ENCODE measurements at places on chromosomes 1 and 21.

DNA sequence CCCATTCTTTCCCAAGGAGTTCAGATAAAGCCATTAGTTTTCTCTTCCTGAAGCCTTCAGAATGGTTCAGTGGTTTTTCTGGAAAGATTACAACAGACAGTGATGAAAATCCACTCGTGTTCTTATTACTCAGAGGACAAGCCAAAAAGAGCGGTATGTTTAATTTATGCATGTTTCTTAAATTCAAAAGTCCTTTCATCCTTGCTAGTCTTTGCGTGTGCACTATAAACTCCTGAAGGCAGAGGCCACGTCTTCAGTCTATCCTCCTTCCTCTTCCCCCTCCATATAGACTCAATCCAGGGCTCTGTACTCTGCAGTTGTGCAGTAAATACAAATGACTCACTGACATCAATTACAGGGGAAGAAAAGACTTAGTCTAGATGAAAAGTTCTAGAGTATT lies 409.2 kb upstream of the PLXNA2 start:
- DNase-seq, result no peak

DNA sequence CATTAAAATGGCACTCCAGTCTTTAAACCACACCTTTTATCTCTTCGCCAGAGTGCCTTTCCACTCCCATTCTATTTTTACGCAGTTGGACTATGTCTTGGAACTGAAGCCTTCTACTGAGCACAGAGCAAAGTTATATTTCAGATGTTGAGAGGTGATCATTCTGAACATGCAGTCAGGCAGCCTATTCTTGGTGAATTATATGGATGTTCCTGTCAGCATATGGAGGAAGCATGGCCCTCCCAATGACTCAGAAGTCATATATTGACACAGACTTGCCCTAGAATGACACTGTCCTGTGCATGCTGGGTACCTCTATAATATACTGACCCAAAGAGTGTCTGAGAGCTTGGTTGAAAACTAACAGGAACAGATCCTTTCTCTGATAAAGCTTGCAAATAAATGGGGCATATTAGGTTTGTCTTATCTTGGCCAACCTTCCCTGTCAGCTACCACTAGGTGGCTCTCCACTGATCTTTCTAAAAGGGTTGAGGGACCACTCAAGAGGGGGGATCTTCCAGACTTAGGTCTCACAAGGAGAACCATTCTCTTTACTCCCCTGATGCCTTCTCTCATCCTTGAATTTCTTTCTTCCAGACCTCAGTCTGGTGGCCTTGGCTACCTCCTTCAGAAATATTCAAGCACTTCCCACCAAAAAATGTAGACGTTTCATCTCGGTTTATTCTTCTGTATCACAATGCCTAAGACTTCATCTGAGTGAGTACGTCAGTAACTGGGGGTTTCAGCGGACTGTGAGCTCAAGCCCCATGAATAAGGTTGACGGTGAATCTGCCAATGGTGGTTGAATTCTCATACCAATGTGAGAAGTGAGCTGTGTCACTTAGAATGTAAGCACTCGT lies 11.8 kb upstream of the ALG14 start:
- no peak for DNase-seq

DNA sequence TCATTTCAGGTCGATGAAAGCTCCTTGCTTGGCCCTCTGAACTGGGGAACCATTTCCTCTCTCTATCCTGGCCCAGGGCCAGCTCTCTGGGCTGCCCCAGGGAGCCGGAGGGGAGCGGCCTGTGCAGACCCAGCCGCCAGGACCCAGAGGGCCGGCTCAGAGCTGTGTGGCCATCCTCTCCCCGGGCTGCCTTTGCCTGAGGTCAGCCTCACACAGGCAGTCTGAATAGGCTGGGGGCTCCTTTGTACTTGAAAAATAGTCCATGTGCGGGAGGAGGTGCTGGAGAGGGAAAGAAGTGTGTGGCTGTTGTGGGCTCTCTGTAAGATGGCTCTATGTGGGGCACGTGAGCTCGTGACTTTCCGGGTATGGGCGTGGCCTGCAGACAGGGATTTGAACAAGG lies 275.1 kb upstream of the VAMP3 start:
- DNase-seq, result no peak

- DNase-seq, result no peak
These were observed 358.2 kb downstream of the RPS6KC1 start for GRCh38 chr1:213409208-213409631.

DNA sequence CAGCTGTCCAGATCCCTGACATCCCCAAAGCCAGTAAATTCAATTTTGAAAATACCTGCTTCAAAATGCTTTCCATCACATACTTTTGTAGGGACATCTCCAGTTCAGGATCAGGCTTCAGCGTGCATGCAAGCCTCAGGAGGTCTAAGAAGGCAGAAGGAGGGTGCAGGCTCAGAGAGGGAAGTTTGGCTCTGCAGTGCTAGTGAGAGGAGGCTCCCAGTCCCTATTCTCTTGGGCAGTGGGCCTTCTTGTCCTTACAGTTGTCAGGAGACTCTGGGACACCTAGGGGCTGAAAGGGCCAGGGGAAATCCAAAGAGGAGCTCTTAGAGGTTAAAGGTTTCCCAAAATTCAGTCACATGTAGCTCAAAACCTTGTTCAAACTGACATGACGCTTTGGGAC lies 20.1 kb downstream of the ADCY10 start:
- no peak for DNase-seq

GRCh38 chr1:39195166-39196111 lies 9.1 kb upstream of the MACF1 start:
- DNase-seq, result no peak

GRCh38 chr1:112021263-112021662 lies 31.8 kb upstream of the KCND3 start:
- no peak for DNase-seq

DNA sequence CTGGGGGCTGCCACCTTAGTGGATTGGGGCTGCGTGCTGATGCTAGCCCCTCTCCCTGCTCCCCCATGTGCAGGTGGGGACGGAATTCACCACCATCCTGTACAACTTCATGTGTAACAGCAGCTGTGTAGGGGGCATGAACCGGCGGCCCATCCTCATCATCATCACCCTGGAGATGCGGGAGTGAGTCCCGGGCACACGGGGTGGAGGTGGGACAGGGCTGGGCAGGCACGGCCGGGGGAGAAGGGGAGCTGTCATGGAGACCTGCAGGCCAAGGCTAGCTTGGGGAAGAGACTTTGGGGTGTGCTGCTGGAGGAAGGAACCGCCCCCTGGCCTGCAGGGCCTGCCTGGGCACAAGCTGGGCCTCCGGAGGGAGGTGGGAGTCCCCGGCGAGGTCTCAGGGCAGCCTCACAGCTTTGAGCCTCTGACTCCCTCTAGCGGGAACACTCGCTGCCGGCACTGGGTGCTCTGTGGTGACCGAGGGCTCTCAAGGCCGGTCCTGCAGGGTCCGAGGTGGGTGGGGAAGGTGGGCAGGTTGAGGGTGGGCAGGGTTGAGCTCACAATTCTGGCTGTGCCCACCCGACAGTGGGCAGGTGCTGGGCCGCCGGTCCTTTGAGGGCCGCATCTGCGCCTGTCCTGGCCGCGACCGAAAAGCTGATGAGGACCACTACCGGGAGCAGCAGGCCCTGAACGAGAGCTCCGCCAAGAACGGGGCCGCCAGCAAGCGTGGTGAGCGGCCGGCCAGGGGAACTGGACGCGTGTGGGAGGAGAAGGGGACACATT lies 25.0 kb upstream of the CCDC27 start:
- no peak for DNase-seq

GRCh38 chr1:206427291-206427690 lies 43.0 kb upstream of the IKBKE start:
- no peak for DNase-seq

- no peak for DNase-seq
These were observed 86.4 kb upstream of the LRRC8D start for GRCh38 chr1:89734442-89734841.

DNA sequence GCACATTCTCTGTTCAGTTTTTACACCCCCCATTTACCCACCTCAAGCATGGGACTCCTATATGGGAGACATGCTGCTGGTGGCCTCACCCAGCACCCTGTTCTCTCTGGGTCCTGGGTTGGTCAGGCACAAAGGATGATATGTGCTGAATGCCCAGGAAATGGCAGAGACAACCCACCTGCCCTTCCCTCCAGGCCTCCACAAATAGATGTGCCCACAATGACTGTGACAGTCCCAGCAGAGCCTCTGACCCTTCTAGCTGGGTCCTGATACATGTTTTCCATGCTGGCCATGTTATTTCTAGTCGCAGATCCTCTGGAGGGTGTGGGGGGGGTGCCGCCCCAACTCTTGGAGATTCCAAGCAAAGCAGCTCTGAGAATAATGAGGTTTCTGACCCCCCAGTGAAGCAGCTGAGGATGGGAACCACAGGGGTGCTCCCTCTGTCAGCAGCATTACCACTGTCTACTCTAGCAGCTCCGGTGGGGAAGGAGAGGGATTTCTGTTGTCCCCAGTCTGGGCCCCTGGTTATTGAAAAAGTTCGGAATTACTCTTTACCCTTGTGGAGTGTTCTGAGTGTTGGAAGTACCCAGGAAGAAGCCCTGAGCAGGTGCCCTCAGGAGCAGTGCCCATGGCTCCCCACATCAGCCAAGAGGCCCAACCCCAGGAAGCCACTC lies 1.2 kb upstream of the CCDC28B start:
- no peak for DNase-seq

- DNase-seq, result peak; percentile 16
These were observed 6.6 kb upstream of the PEX19 start for GRCh38 chr1:160291248-160292220.

DNA sequence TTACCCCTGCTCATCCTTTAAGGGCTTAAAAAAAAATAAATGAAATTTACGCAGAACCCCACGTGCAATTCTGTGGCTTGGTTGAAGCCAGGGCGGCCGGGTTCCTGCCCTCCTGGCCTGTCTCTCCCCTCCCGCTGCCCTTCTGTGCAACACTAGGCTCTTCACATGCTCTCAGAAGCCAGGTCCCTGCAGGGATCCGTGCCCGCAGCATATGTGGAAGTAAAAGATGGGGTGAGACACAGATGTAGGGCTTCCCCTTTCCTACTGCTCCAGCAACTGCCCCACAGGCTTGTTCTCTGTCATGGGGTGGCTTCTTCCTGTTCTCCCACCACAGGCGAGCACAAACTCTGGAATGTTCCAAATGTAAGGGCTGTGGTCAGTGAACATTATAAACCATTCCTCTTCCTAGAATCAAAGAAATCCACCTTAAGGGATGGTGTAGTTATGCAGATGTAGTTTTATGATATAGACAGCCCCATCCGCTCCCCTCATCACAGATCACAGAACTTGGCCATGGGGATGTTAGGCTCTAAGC lies 535.4 kb downstream of the KIF26B start:
- DNase-seq, result no peak

- no peak for DNase-seq
These were observed 60.2 kb downstream of the ABCA4 start for GRCh38 chr1:94060720-94061119.

DNA sequence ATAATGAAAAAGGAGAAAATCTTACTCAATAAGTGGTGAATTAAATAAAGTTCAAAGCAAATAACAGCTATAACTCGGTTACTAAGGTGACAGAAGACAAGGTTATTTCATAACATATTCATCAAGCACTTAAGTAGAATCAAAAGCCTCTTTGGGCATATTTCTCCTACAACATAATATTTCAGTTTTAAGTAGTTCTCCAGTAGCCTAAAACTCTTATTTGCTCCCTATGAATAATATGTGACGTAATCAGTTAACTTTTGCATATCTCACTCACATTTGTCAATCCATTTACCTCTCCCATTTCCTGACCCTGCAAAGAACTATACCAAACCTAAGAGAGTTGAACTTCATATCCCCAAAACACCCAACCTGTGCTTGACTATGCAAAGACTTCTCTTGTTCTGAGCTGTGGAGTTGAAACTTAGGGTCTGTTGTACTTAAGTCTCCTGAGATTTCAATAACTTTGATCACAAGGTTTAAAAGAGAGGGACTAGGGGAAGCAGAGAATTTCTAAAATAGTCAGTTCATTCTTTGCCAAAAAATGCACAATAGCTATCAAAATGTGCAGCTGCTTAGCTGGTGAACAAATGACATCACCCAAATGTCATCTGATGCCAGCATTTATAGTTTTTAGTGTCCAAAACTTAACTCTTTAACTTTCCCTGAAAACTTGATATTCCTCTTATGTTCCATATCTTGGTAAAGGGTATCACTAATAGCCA lies 37.2 kb downstream of the TTLL7 start:
- no peak for DNase-seq

DNA sequence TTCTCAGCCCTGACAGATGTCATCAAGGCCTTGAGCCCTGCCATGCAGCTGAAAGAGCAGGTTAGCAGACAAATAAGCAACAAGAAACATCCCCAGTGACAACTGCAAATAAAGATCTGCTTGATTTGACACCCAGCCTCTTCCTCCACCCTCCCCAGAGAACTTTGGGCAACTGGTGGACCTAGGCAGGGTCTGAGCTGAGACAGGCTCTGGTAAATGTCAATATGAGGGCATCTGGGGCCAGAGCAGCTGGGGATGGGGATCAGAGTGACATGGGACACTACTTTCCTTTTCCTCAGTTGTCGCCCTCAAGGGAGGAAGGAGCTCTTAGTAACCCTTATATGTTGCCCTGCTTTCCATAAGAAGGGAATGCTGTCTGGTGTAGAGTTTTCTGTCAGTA lies 544.1 kb downstream of the NEGR1 start:
- no peak for DNase-seq

- no peak for DNase-seq
These were observed 11.5 kb downstream of the TRIM33 start for GRCh38 chr1:114499478-114499877.

- no peak for DNase-seq
These were observed 17.9 kb downstream of the CAPZA1 start for GRCh38 chr1:112637254-112638109.

DNA sequence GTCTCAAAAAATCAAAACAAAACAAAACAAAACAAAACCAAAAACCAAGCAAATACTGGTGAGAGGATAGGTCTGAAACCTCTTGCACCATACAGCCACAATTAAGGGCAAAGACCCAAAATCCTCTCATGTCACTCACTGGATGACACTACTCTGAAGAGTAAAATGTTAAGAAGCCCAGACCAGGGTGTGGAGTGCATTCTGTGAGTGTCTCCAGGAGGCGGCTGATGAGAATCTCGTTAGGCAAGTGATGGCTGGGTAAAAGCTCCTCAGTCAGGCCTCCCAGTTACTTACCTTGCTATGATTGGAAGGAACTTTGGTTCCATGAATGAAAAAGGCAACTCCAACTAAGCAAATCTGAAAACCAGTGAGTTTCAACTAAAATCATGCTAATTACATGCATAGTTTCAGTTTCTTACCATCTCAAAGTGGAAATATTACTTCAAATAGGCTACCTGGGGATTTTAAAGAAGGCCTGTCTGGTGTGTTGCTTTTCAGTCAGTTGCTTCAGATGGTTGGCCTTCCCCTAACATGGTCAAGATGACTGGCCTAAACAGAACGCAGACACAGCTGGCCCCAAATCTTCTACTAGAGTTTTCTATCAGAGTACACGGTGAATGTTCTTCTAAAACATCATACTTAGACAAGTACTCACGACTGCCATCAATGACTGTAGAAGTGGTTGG lies 95.1 kb downstream of the KIAA0319L start:
- DNase-seq, result no peak

DNA sequence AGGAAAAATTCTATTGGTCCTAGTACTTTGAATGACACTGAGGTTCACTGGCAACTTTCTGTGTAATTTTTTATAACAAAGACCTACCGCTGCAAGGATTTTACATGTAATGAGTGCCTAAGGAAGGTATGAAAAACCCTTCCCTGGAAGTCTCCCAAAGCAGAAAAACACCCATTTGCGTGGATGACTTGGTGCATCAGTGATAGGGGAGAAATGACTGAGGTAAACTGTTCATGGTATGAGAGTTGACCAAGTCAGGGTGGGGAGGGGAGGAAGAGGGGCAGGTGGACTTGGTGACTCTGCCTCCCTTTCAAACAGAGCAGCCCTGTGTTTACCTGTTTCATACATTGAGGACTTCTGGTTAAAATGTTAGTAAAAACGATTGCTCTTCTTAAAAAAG lies 78.8 kb upstream of the IPO9 start:
- DNase-seq, result no peak

- DNase-seq, result no peak
These were observed 24.7 kb downstream of the COL16A1 start for GRCh38 chr1:31679091-31679490.
